CD4-positive, alpha-beta T cell treated with Interleukin-17A for 4 hours (primary cell): ENCODE measurements at places on chromosomes 3 and 15.
A peak's percentile ranks its signal among the peaks of the same experiment; 100 is the strongest.

DNA sequence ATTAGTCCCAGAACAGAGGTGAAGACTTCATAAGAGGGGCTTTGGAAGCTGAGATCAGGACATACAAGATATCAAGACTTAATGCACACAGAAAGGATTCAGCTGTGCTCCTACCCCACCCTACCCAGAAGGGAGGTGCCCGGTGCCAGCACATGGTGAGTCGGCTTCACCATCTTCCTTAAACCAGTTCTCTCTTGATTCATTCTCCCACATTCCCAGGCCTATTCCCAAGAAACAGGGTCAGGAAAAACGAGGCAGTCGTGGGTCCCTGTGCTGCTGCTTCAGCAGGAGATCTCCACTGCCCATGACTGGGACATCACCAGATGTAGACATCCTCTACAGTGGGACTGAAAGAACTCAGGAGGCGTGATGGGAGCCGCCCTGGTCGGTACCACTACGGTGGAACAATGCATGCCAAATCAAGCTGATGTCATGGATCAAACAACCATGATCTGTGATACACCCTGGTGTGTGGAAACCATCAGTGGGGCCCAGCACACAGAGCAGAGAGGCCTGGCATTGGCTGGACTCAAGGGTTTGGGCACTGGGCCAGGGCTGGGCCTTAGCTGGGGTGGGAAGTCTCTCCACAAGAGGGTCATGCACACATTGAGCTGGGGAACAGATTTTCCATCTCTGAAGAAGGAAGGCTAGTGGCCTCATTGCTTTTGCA is 41.9 kb downstream of the CCDC12 start:
- DNase-seq, result no peak

DNA sequence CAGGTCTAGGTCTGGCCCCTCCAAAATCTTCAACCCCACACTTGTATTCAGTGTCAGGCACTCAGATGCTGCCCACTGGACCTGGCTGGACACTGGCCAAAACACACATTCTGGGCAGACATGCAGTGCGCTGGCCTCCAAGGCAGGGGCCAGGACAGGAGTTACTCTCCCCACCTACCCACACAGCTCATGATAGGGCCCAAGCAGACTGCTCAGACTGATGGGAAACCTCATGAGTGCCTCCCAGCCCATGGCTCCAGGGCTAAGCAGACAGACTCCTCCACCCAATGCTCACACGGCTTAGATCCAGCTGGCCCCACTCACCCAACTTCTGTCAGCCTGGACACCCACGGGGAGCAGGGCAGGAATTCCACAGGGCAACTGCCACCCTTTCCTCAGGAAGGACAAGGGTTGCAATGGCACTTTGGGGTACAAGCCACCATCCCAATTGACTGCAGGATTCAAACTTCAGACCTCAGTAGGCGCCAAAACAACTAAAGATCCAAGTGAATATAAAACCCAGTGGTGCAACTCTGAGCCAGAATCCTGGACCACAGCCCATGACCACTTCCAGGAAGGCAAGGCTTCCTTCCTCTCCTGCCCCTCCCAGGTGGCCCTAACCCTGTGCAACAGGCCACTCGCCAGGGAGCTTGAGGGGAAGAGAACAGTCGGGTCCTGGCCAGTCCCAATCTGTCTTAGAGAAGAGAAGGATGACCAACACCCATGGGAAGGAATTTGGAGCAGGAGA is 1.4 kb downstream of the LTF start:
- no peak for DNase-seq

DNA sequence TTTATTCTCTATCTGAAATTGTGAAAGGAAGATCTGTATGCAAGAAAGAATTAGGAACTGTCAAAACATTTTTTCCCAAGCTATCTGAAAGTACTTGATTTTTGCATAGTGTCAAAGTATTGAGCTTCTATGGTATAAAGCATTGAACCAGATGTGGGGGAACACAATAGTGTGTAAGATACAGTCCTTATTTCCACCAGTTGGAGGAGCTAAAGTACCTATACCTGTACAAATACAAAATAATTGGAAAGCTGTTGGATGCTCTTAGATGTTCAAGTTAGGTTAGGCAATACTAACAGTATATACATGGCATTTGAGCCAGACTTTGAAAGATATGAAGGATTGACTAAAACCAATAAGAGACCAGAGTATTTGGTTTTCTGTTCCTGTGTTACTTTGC is 148.4 kb downstream of the B3GALNT1 start:
- no peak for DNase-seq

DNA sequence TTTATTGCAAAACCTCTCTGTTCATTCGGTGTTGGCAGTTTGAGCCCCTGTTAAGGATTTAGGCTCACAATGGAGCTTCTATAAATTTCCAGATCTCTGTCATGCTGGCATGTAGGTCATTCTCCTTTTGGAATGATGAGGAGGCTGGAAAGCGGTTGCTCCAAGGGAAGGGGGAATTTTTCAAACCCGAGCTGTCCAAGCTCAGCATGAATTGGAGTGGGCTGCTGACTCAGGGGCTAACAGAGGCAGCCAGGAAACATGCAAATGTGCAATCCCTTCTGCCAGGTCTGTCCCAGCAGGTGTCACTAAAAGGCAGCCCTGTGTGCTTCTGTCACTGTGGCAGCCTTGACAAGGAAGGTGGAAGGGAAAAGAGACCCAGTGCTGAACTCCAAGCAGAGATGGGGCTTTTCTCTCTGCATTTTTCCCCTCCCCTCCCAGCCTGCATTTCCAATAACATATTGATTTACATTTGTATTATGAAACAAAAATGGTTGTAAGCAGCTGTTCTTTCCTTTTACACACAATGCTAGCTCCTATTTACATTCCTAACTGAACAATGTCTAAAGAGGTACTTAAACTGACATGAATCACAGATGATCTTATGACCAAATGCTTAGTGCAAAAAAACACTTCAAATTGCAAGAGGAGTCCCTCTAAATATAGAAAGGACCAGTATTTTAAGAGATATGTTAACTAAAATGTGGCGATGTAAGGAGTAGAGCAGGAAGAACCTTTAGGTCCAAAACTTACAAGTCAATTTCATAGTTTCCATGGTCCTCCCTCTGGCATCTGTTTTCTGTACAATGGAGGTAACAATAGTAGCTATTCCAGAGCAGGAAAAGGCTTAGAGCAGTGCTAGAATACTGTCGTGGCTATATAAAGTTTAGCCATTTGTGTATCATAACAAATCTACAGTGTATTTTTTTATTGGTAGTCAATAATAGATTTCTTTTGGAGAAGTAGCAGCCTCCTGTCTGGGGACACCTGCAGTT is 84.5 kb upstream of the ATP10A start:
- DNase-seq, result peak; percentile 5

DNA sequence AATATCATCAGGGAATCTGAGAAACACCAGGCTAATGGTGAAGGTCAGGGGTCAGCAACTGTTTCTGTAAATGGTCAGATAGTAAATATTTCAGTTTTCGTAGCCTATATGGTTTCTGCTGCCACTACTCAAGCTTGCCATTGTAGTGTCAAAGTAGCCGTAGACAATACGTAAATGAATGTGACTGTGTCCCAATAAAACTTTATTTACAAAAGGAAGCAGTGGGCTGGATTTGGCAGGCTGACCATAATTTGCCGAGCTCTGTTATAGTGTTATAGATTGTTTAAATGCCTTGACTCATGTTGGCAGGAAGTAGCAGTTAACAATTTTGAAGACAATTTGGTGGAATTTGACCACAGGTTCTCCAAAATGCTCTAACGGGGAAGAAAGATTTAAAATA is 548.2 kb downstream of the FOXP1 start:
- DNase-seq, result no peak

GRCh38 chr3:191246630-191247029 is 47.6 kb downstream of the OSTN start:
- no peak for DNase-seq

DNA sequence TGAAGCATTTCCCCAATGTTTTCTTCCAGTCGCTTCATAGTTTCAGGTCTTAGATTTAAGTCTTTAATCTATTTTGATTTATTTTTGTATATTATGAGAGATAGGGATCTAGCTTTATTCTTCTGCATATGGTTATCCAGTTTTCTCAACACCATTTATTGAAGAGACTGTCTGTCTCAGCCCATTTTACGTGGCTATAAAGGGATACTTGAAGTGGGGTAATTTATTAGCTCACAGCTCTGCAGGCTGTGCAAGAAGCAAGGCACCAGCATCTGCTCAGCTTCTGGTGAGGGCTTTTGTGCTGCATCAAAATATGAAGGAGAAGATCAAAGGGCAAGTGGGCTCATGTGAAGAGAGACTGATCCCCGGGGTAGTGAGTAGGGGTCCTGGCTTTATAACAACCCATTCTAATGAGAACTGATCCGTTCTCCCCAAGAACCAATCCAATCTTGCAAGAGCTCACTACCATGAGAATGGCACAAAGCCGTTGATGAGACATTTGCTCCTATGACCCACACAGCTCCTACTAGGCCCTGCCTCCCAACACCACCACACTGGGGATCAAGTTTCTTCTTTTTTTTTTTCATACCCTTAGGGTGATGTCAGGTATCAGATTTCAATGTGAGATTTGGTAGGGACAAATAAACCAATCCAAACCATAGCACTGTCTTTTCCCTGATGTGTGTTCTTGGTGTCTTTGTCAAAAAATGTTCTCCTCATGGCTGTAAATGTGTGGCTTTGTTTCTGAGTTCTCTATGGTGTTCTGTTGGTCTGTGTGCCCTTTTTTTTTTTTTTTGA is 63.2 kb downstream of the IQGAP1 start:
- DNase-seq, result no peak

DNA sequence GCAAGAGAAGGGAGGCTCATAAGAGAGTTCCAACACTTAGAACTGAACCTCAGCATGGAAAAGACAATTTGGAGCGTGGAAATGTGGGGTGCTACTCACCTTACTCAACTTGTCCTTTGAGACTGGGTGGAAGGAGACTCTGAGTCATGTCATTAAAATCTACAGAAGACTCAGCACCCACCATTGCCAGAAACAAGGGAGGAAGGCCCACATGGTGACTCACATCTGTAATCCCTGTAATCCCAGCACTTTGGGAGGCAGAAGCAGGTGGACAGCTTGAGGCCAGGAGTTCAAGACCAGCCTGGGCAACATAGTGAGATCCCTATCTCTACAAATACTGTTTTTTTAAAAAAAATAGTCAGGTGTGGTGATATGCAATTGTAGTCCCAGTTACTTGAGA is 161.9 kb upstream of the UBE3A start:
- DNase-seq, result no peak

DNA sequence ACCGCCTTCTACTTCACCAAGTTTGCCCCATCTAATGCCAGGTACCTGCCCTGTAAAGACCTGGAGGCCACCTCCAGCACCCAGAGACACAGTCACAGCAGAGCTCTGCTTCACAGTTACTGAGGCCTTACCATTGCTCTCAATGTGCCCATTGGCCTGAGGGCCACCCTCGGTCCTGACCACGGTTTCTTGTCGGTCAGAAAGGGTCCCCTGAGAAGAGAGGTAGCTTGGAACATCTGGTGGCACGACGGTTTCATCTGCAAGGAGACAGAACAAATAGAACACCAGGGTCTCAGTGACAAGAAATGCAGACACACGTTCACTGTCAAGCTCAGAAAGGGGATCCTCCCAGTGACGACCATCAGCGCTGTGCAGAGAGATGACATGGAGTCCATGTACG is 118.7 kb downstream of the LRIG1 start:
- no peak for DNase-seq
